ENCODE measurements at places on chromosomes 2 and 18.

DNA sequence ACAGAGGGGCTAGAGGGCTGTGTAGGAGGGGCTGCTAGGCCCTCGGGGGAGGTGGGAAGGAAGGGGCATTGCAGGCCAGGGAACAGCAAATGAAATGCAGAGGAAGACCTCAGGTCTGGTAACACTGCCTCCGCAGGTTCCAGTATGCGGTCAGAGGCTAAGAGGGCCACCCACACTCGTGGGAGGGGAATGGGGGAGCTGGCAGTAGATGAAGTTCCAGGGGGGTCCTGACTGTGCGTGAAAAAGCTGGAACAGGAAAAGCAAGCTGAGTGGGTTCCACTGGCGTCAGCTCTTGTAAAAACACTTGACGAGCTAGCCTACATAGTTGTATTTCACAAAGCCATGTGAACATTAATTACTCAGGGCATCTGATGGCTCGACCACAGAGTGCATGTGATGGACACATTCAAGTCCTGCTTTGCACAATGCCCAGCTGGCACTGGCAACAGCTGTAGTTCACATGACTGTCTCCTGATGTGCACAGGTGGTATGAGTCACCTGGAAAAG is 29.0 kb upstream of the PTPN4 start:
- no peak for DNase-seq

- DNase-seq, result no peak
Measured at GRCh38 chr2:110869472-110870446, 137.4 kb downstream of the ACOXL start.

DNA sequence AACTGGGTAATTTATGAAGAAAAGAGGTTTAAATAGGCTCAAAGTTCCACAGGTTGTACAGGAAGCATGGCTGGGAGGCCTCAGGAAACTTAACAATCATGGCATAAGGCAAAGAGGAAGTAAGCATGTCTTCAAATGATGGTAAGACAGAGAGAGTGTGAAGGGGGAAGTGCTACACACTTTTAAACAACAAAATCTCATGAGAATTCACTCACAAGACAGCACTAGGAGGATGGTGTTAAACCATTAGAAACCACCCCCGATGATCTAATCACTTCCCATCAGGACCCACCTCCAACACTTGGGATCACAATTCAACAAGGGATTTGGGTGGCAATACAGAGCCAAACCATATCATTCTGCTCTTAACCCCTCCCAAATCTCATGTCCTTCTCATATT is 34.9 kb downstream of the CFAP210 start:
- DNase-seq, result no peak

DNA sequence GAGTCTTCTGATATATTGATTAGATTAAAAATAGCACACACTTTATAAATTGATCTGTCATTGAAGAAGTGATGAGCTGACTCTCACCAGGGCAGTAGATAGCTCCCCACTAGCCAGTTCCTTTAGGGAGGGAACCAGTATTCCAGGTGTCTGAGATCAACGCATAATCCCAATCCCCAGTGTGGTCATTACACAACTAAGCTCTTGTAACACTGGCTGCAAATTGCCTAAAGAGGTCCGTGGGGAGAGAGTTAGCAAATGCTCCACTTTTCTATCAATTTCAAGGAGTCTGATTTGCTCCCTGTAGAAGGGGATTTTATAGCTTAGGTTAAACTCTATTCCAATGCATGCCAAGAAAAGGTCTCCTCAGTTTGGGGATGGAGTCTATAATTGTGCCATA is 7.7 kb downstream of the SLC14A1 start:
- DNase-seq, result no peak

DNA sequence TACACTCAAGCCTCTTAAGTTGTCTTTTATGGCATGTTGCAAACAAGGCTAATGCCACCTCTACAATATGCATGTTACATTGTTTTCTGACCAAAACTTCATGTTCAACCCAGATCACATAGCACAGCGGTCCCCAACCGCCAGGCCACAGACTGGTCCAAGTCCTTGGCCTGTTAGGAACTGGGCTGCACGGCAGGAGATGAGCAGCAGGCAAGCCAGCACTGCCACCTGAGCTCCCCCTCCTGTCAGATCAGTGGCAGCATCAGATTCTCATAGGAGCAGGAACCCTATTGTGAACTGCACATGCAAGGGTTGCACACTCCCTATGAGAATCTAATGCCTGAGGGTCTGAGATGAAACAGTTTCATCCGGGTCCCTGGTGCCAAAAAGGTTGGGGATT is 324.8 kb upstream of the CHAC2 start:
- no peak for DNase-seq

- DNase-seq, result no peak
Measured at GRCh38 chr2:170145675-170146432, 32.1 kb upstream of the MYO3B start.

DNA sequence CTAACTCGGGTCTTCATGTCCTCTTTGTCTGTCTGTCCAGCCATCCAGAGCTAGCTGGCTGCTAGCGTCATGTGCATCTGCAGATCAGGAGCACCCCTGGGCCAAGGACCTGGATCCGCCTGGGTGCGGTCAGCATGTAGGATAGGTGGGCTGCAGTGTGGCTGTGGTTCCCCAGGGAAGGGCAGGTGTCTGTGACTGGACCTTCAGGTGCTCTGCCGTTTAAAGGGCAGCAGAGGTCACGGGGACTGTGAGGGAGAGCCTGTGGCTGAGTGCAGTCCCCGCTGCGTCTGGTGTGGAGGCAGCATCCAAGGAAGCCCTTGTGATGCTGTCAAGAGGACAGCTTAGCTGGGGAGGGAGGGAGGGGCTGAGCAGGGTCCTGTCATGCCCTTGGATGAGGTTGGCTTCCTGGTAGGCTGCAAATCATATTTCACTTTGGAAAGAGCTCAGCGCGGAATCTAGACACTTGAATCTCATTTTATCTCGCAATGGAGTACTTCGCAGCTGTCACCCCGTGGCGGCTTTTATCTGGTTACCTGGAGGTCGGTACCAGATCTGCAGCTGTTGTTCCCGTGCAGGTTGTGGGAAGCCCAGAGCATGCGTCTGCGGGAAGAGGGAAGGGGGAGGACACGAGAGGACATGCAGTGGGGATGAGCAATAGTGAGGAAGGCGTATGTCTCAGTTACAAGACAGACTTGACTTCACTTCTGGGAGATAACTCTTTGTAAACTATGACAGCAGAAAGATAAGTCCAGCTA is 5.9 kb upstream of the RALB start:
- no peak for DNase-seq

DNA sequence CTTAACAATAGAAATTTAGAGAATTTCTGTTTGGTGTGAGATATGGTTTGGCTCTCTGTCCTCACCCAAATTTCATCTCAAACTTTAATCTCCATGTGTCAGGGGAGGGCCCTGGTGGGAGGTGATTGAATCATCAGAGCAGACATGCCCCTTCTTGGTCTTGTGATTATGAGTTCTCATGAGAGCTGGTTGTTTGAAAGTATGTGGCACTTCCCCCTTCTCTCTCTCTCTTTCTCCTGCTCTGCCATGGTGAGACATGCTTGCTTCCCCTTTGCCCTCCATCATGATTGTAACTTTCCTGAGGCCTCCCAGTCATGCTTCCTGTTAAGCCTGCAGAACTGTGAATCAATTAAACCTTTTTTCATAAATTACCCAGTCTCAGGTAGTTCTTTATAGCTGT is 524.7 kb upstream of the ACVR2A start:
- no peak for DNase-seq

- DNase-seq, result no peak
Measured at GRCh38 chr2:27804146-27804545, 32.6 kb downstream of the MRPL33 start.

DNA sequence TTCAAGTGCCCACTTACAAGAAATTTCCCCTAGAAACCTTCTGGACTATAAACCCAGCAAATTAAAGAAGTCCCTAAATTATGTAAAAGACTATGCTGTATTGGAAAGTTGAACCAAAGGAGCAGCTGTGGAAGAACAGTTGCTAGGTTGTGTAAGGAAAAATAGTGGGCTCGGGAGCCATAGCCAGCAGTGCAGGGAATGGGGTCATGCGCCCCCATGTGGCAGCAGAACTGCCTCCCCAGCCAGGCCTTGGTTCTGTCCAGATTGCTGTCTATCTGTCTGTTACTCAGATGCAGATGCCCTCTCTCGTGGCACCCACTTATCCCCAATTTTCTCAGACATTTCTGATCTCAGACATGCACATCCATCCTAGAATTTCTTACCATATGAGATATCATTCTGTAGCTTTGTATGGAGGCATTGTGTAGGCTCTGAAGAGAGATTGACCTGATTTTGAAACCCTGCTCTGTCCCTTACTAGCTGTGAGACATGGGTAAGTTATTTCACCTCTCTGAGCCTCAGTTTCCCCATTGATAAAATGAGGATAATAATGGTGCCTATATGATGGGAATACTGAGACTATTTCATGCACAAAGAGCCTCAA is 258.3 kb downstream of the SS18 start:
- DNase-seq, result no peak

DNA sequence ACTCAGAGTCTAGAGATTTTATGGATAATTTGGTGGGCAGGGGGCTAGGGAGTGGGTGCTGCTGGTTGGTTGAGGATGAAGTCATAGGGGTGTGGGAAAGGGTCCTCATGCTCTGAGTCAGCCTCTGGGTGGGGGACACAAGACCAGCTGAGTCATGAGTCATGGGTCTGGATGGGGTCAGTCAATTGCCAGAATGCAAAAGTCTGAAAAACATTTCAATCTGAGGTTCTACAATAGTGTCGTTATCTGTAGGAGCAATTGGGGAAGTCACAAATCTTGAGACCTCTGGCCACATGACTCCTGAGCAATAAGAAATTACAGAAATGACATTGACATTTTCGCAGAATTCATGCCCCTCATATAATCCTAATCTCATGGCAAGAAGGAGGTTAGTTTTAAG is 15.1 kb downstream of the NMS start:
- no peak for DNase-seq

- DNase-seq, result no peak
Measured at GRCh38 chr2:142544173-142544572, 333.3 kb upstream of the KYNU start.

GRCh38 chr2:236976266-236977062 is 109.2 kb upstream of the COPS8 start:
- no peak for DNase-seq

DNA sequence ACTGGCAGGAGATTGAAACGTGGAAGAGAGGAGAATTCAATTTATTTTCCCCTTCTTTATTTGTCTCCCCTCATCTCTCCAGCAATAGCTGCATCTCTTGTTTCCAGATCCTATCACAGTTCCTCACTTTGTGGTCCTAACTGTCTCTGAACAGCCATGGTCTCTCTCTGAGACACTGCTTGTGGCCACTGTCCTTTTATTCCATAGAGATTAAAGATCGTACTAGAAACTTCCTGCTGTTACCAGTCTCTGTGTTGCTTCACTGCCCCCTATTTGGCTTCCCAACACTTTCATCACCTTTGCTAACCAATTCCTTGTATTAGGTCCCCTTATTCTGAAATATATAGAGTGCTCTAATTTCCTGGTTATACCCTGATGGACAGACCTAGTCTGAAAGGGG is 48.9 kb upstream of the CAVIN2 start:
- no peak for DNase-seq

DNA sequence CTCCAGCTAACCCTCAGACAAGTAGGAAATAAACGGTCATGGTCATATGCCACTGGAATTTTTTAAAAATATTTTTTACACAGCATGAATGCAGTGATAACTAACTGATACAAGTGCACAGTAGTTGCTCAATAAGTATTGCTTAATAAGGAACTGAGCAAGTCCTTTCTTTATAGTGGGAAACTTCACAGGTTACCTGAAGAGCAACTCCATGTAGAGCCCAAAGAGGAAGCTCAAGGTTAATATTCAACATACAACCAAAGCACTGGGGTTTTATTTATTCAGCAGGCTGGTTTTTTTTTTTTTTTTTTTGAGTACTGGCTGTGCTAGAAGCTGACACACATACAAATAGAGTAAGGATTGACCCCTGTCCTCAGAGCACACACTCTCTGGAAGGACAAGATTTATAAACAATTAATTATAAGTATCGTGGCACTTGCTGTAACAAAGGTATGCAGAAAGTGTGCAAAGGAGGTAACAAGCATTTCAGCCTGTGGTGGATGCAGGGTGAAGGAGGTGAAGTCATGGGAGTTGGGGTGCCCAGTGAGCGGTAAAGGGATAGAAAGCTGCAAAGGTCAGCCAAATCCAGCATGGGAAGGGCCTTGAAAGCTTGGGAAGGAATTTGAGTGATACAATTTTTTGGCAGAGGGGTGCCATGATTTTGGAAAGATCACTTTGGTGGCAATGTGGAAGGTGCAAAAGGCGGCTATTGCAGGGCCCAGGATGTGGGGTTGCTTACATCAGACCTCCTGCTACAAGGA is 52.7 kb downstream of the ATOH8 start:
- DNase-seq, result no peak

DNA sequence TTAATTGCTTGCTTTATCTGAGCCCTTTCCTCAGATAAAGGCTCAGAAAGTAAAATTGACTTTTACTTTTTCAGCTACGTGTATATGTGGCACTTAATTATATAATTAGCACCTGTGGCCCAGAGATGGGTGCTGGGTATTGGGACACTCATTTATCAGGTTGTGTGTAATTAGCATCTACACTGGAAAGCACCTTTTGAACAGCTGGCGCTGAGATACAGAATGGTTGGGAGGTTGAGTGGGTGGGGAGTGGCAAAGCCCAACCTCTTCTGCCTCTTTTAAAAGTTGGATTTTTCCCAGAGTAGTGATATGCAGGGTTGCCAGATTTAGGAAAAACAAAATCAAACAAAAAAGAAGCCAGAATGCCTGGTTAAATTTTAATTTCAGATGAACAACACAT is 23.9 kb downstream of the SPTBN1 start:
- no peak for DNase-seq

GRCh38 chr2:194294156-194294555 is 1362.9 kb upstream of the SLC39A10 start:
- no peak for DNase-seq

- DNase-seq, result no peak
Measured at GRCh38 chr18:58095222-58095621, 51.2 kb downstream of the NEDD4L start.

DNA sequence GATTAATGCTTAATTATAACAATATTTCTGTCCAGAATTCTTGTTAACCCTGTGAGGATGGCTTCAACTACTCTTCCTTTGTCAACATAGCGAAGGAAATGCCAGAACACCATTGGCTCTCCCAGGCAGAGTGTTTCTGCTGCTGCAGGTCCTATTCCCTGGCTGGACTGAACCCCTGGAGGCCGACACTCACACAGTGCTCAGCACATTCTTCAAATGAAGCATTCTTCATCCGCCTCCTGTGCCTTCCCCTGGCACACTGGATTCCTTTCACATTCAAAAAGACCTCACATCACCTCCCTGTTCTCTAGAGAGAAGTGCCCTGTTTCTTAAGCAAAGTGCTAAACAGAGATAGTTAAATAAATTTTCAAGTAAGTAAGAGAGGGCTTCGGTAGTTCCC is 187.3 kb upstream of the MSH6 start:
- DNase-seq, result no peak

DNA sequence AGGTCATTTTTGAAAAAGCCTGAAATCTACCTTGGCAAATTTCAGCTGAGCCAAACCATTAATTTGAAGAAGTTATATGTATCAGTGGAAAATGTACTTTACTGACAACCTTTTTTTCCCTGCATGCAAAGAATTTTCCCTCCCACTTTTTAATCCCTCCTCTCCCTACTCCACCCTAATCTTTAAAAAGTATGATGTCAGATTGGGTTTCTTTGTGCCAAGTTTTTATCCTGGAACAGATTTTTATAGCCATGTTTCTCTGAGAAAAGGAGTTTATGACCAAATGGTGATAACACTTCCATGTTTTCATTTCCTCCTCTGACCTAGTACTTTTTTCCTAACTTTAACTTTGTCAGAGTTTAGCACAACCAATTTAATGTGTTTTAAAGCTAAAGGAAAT is 250.3 kb upstream of the FOSL2 start:
- DNase-seq, result no peak

GRCh38 chr2:3771576-3771975 is 68.2 kb downstream of the DCDC2C start:
- DNase-seq, result no peak

Data from stimulated activated CD8-positive, alpha-beta memory T cell treated with anti-CD3 and anti-CD28 coated beads, Interleukin-4, amount 100 ng/mL, for 4 hours (primary cell).